ENCODE measurements at places on chromosomes 7 and 10.

DNA sequence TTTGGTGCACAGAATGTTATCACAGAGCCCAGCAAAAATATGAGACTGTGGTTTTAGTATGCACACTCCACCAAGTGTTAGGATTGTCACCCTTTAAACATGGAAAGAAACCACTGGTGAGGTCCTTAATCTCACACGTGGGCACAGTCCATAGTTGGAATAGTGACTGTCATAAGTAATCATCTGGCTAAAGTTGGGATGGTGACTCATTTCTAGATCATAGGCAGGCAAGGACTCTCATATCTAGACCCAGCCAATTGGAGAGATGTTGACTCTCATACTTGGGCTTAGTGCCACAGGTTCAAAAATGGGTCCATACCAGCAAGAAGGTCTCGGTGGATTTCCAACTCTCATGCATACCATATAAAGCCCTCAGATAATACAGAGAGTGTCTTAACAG lies 39.6 kb upstream of the ZNF680 start:
- DNase-seq, result no peak

DNA sequence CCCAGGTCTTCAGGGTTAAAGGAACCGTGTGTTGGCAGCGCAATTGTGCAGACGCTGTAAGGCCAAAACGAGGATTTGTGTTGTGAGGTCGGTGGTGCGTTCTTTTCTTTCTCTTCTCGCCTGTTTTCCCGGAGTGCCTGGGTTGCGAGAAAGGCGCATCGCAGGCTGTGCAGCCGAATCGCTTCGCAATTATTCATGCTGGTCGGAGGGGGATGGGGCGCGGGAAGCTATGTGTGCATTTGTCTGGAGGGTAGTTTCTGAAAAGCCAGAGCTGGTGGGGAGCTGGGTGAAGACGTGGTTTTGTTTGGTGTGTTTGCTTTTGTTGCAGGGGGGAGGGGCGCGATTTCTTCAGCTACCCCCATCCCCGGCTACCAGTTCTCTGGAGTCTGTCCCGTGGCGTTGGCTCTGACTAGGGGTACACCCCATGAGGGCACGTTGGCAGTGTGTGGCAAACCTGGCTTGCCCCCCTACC lies 2.1 kb downstream of the MXI1 start:
- peak; percentile 64 for DNase-seq

GRCh38 chr7:25244254-25245033 lies 16.2 kb upstream of the NPVF start:
- no peak for DNase-seq

DNA sequence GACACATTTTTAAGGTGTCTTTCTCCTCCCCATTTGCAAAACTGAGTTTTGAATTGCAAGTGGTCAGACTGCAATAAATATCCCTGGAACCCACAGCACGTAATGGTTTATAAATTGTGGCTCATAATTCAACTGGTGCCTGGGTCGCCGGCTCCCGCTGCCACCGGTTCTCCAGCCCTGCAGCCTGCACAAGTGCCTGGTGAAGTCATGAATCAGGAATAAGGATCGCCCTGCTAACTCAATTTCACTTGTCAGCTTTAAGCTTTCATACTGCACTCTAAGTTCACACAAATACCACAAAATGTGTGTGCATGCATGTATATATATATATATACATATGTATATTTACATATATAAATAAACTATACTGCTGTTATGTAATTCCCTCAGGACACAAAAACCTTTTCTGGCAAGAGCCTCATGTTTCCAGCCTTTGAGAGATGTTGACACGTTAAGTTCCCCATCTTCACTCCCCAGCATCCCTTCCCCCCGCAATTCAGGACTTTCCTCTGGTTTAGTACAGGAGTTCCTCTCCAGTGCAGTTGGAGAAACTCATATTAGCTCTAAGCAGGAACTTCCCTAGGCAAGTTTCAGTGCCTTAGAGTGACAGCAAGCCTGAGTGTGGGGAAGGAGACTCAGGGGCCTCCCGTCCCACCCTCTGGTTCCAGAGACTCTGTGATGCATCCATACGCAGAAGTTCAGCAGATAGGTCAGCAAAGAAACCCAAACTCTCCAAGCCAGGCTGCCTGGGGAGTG lies 129.2 kb upstream of the UNC5B start:
- no peak for DNase-seq

DNA sequence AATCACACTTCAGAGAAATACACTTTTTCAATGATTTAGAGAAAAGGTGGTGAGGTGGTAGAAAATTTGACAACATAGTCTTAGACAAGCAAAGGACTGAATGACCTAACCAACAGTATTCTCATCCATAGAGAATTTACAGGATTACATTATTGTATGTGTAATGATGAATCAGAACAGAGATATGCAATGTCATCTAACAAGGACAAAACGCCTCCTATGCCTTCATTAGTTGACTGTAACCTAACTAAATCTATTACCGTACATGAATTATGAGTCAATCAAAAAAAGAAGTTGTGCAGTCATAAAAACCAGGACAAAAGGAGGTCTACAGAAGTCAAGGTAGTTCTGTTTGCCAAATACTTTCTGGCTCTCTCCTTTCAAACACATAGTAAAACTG lies 66.5 kb downstream of the RAB11FIP2 start:
- no peak for DNase-seq

- no peak for DNase-seq
Observed at GRCh38 chr10:67602268-67602950, 93.6 kb downstream of the CTNNA3 start.

DNA sequence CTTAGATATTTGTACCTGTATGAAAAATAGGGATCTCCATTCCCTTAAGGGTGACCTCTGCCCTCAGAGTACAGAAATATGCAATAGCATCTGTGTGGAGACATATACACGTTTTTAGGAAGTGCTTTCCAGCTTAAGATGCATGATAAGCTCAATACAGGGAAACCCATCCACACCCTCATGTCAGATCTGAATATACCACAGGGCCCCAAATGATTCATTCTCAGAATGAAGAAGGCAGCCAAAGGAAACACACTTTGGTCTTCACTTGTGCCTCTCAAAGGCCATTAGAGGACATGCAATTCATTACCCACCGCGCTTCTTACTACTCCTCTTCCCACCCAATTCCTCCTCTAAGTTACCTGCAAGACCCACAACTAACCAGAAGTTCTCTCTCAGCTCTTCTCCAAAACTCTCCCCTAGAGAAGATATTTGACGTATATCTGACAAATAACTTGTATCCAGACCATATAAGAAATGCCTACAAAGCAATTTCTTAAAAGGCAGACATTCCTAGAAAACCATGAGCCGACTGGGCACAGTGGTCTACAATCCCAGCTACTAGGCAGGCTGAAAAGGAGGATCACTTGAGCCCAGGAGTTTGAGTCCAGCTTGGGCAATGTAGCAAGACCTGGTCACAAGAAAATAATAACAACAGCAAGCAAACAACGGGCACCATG lies 103.0 kb downstream of the OAT start:
- DNase-seq, result no peak

- DNase-seq, result no peak
Observed at GRCh38 chr10:6044751-6045313, 17.3 kb downstream of the IL2RA start.

GRCh38 chr10:121926671-121927317 lies 1.0 kb downstream of the ATE1 start:
- DNase-seq, result no peak

DNA sequence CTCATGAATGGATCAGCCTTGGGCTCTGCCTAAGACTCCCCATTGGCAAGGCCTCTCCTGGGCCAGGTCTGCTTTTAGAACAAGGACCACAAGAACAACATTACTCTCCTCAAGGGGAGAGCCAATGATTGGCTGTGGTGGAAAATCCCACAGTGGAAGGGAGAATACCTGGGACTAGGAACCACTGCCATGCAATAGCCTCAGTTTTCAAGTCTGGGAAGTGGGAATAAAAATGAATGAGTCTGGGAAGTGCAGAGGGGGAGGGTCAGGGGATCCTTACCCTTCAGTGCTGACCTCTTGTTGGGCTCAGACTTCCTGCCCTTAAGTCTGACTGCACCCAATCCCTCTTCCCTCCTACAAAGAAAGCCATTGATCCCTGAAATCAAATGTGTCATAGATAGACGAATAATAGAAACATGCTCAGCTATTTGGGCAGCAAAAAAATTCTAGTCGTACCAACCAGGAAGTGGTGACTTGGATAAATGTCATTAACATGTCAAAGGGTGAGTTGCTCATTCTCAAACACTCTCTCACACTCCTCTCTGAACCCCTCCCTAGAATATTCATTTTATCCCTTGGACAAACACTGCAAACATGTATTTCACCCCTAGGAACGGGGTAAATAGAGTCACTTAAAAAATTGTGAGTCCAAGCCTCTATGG lies 123.6 kb downstream of the SH3PXD2A start:
- DNase-seq, result no peak

GRCh38 chr10:615583-616152 lies 73.8 kb downstream of the DIP2C start:
- DNase-seq, result no peak

GRCh38 chr7:156969972-156970420 lies 20.5 kb downstream of the NOM1 start:
- no peak for DNase-seq

- DNase-seq, result no peak
Observed at GRCh38 chr7:42739638-42740037, 172.2 kb downstream of the C7orf25 start.

GRCh38 chr10:44309361-44309760 lies 75.5 kb downstream of the CXCL12 start:
- DNase-seq, result no peak

- no peak for DNase-seq
Observed at GRCh38 chr10:123103944-123104343, 31.8 kb upstream of the HMX3 start.

DNA sequence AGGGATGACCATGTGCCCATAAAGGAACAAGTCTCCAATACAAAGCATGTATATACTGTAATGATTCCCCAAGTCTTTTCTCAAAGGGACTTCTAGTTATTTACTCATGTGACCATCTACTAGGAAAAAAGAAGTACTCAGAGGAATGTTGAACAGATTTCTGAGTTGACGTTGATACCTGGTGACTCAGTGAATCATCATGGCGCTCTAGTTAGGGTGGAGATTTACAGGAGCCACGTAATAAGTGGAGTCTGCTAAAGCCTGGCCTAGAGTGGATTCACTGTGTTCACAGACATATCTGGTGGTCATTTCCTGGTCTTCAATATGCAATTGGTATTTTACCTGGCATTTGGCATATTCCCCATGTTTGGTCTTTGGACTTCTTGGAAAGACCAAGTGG lies 302.2 kb upstream of the CACNA2D1 start:
- DNase-seq, result no peak

GRCh38 chr10:86523348-86523747 lies 1.8 kb upstream of the WAPL start:
- no peak for DNase-seq

- DNase-seq, result no peak
Observed at GRCh38 chr7:113998934-113999333, 80.1 kb upstream of the PPP1R3A start.

DNA sequence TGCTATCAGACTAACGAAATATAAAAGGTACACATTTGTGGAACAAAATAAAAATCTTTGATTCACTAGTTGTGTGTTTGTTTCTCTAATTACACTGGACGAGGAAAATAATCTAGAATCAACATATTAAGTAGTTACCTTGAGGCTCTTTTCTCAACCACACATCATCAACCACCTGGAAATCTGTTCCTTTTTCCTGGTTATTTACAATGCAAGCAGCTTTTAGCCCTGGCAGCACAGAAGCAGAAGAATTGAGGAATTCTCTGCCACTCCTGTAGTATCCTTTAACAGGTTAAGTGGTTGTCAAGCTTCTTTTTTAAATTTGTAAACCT lies 23.7 kb downstream of the NUP42 start:
- DNase-seq, result no peak

DNA sequence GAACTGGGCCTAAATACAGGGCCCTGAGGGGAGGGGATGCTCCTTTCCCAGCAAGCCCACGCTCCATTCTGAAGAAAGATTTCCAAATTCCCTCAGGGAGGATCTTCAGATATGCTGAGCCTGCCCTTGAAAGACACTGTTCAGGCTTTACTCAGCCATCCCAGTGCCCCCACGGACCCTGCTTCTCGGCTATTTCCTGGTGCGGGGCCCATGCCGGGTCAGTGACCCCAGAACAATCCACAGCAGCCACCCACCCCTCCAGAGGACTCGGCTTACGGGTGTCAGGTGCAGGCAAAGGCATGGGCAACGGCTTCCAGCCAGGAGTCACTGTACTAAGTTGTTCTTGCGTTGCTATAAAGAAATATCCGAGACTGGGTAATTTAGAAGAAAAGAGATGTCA lies 137.1 kb downstream of the OAT start:
- DNase-seq, result no peak

DNA sequence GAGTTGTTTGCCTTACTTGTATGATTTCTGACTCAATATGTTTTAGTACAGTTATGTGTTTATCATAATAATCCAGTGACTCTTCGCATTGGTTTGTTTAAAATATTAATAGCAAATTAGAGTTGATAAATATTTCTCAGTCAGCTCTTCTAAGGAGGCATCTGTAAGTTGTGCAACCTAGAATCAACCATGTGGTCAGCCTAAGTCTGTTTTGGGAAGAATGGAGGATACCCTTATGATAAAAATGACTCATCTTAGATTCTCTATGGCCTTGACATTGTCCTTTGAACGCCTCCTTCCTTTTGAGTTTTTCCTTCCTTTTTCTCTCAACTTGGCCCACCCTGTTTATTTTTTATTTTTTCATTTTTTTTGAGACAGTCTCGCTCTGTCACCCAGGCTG lies 18.8 kb downstream of the DNAJC9 start:
- DNase-seq, result no peak

DNA sequence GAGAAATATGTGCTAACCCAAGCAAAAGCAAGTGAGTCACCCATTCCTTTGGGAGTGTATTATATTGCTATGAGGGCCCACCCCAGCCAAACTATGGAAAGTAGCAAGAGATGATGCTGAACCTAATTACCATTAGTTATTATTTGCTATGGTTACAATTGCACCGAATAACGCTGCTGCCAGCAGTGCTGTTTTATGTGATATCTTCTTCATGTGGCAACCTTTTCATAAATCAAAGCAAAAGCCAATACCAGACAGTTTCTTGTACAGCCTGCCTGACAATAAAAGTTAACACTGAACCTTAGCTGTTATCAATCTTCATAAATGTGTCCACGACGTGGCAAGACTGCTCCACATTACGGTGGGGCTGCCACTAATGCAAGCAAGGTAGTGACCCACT lies 241.7 kb upstream of the PLXNA4 start:
- no peak for DNase-seq

GRCh38 chr7:101066833-101067177 lies 18.5 kb upstream of the TRIM56 start:
- DNase-seq, result no peak

- DNase-seq, result no peak
Observed at GRCh38 chr7:18768256-18768655, 272.7 kb downstream of the HDAC9 start.

- DNase-seq, result no peak
Observed at GRCh38 chr7:36925207-36925606, 200.9 kb upstream of the AOAH start.

Data from stimulated activated CD4-positive, alpha-beta T cell treated with anti-CD3 and anti-CD28 coated beads, TNF-alpha, amount 100 ng/mL, for 48 hours (primary cell).